Stimulated activated CD4-positive, alpha-beta T cell treated with anti-CD3 and anti-CD28 coated beads, Interleukin-12 subunit alpha, Interleukin-12 subunit beta, amount 100 ng/mL, for 24 hours (primary cell): ENCODE measurements at places on chromosomes 16 and 17.
A peak's percentile ranks its signal among the peaks of the same experiment; 100 is the strongest.

DNA sequence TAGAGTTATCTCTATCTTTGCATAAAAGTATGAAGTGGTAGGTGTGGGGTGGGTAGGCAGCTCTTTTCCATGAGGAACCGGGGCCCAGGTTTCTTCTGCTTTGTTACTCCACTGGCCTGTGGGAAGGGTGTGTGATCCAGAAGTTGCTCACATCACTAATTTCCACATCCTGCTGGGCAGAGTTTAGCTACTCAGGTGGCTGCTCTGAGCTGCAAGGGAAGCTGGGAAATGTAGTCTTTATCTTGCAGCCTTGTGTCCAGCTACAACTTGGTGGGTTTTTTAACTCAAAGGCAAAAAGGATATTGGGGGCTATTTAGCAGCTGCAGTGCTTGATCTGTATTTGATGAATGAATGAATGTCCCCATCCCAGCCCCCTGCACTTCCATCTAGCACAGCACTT lies 335.3 kb downstream of the SNX29 start:
- no peak for DNase-seq

DNA sequence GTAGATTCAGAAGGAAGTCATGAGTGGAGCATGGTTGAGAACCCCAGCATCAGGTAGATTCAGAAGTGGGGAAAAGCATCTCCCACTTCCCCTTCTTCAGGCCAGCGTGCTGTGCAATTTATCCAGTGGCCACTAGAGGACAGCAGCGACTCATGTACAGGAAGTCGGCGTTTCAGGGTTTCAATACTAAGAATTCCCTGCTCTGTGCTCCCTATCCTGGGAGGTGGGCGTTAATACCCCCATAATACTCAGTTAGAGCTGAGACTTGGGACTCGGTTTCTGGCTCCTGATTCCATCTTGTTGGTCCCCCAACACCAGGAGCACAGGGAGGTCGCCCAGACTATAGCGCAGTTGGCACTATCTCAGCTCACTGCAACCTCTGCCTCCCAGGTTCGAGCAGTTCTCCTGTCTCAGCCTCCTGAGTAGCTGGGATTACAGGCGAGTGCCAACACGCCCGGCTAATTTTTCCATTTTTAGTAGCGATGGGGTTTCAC lies 75.3 kb upstream of the AMZ2 start:
- peak; percentile 41 for DNase-seq

GRCh38 chr16:56594292-56594619 lies 4.9 kb downstream of the MT3 start:
- DNase-seq: no peak

GRCh38 chr16:9900576-9900975 lies 281.7 kb downstream of the GRIN2A start:
- DNase-seq: no peak

DNA sequence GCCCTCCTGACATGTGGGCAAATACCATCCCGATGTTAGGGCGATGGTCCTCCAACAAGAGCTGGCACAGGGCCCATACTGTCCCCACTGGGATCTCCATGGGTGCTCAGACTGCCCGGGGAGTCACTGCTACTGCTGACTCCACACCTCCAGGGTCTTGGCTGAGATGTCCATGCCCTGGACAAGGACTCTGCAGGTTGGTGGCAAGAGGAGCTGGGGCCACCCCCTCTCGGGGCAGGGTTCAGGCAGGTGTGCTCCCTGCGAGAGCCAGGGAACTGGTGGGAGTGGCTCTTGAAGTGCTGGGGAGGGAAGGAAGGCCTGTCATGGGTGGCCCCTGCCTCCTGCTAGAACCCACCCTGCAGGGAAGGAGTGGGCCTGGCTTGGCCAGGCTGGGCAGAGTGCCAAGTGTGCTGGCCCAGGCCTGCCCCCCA lies 6.4 kb downstream of the CASKIN2 start:
- no peak for DNase-seq

- DNase-seq: no peak
Measured at GRCh38 chr16:84790301-84790700, 29.5 kb upstream of the CRISPLD2 start.

DNA sequence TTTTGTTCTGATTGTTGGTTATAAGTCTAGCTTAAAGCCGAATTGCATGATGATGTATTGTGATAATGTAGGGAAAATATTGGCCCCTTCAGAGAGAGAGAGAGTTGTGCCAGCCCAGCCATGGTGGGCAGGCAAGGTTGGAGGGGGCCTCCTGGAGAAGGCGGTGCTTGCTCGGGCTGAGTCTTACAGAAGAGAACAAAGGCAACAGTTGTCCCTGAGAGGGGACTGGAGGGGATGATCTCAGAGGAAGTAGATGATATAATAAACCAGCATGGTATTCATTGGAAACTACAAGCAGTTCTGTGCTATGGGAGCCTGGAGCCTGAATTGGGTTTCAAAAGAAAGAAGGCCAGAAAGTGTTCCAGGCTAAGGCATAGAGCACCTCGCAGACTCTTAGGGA lies 173.8 kb downstream of the RPTOR start:
- no peak for DNase-seq

DNA sequence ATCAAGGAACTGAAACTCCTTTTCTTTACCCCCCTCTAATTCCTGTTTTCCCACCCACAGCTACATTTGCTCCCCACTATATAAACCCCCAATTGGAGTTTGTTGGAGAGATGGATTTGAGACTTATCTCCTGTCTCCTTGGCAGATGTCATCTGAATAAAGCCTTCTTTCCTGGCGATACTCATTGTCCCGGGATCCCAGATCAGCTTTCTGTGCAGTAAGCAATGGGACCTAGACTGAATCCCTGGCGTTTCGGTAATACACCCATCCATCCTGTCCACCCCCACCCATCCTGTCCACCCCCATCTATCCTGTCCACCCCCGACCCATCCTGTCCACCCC lies 22.2 kb downstream of the QPRT start:
- DNase-seq: no peak

DNA sequence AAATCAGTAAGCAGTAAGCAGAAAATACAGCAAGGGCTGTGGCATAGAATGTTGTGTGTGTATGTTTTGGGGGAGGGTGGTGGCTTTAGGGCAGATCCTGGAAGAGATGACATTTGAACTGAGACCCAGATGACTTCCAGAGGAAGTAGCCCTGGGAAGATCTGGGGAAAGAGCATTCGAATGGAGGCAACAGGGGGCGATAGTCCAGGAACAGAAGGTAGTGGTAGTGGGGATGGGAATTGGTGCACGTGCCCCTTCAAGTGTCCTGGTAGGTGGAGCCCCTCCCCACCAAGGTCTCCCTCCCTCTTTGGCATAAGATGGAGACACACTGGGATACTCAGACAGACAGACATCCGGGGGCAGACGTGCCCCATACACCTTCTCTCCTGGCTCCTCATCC lies 14.1 kb downstream of the ARHGEF15 start:
- DNase-seq: no peak

GRCh38 chr17:15307710-15308111 lies 33.7 kb downstream of the TEKT3 start:
- no peak for DNase-seq

DNA sequence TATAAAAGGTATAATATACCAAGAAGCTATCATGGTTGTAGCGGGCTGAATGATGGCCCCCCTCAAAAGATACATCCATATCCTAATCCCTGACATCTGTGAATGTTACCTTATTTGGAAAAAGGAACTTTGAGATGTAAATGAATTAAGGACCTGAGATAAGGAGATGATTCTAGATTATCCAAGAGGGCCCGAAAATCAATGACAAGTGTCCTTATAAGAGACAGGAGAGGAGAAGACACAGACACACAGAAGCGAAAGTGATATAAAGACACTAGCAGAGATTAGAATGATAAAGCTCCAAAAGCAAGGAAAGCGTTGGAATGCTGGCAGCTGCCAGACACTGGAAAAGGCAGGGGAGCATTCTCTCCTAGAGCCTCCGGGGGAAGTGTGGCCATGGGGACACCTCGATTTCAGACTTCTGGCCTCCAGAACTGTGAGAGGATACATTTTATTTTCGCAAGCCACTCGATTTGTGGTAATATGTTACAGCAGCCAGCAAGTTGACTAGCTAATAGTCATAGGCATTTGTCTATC lies 12.5 kb upstream of the GP1BA start:
- no peak for DNase-seq

DNA sequence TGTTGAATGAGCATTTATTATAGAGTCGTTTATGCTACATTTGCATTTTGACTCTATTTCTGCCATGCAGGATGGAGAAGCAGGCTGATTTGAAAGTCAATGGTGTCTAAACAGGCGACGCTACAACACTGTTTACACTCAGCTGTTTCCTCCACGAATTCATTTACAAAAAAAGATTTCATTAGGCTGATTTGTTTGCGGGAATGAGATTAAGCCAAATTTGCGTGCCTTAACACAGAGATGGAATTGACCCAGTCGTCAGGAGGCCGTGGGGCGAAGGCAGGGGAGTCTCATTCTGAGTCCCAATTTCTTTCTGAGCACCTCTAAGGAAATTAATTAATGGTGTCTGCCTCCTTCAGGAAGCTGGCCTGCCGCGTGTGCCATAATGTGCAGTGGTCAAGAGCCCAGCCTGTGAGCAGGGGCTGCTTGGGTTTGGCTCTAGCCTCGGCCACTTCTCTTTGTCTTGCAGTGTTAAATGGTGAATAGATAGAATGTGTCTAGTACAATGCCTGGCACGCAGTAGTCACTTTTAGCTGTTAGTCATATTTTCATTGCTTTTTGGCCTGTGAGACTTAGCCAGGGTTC lies 88.6 kb upstream of the NKD1 start:
- no peak for DNase-seq

GRCh38 chr16:495127-495748 lies 32.3 kb upstream of the CAPN15 start:
- no peak for DNase-seq

DNA sequence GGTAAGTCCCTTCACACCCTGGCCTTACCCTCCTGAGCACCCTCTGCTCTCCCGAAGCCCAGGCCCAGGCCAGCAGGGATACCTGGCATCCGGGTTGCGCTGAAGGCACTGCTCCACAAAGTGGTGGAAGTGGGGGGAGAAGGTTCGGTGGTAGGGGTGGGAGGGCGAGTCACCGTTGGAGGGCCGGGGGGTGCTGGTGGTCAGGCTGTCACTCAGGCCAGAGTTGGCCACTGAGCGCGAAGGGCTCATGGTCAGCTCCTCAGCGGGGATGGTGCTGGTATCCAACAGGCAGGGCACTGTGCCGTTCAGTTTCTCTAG lies 4.3 kb upstream of the LIMD2 start:
- no peak for DNase-seq

DNA sequence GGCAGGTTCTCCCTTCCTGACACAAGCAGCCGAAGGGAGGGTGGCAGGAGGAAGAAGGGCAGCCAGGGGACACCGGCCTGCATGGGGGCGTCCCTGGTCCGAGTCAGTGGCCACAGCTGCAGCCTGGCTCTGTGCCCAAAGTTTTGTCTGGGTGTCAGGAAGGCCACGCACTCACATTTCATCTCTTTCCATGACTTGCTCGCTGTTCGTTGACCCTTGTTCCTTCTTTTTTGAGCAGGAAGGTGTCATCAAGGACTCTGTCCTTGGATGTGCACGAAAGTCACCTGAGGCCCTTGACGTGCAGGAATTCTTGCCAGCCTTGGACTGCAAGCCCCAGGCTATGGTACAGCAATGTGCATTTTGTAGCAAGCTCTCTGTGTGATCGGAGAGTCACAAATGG lies 93.3 kb downstream of the TNFRSF13B start:
- no peak for DNase-seq

GRCh38 chr16:63703612-63704011 lies 1418.3 kb downstream of the CDH11 start:
- no peak for DNase-seq

DNA sequence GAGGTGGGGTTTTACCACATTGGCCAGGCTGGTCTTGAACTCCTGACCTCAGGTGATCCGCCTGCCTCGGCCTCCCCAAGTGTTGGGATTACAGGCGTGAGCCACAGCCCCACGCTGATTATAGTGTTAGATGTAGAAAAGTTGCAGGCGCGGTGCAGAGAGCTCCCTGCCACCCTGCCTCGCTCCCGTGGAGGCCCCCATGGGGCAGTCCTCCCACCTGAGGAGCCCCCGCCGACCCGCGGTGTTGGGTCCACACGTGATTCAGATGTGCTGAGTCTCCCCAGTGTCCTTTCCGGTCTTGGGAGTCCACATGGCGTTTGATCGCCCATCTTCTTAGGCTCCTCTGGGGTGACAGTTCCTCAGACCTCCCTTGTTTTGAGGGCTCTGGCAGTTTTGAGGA lies 5.2 kb upstream of the RPL13 start:
- DNase-seq: no peak

GRCh38 chr17:55601874-55602364 lies 90.7 kb upstream of the SMIM36 start:
- DNase-seq: no peak

DNA sequence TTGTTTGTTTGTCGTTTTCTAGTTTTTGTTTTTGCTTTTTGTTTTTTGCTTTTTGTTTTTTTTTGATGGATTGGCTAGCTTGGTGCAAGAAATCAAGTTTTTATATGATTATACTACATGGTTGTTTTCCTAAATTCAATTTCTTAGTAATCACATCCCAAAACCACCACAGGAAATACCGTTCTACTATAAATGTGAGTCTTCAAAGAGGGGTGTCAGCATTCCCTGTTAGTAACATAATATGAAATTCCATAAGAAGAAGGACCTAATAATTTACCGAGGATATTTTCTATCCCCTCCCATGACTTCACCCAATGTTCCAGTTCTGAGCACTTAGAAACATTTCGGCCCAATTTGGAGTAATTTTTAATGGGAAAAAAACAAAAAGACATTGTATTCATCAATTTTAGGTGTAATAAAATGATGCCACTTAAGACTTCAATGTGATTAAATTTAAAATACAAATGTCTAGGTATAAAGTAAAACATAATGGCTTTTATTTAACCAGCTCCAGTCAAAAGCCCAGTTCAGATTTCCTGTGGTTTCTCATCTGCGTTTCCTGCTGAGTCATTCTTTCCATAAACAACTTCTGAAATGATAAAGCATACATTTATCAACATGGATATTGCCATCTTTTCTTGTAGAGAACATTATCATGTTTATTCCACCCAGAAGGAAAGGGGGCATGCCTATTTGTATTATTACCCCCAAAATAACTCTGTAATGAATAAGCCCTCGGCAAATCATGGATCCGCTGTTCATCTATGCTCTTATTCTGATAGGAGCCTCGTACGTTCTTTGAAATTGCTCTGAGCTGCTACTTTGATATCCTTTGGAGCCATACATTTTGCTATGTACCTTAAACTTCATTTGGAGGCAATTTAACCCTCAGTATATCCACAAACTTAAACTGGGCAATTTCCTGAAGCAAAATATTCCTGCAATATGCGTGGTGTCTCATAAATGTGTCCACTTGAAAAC lies 28.1 kb downstream of the HSBP1 start:
- no peak for DNase-seq

- no peak for DNase-seq
Measured at GRCh38 chr17:34519282-34519681, 60.1 kb upstream of the TMEM132E start.

- DNase-seq: no peak
Measured at GRCh38 chr17:13638855-13639458, 37.2 kb upstream of the HS3ST3A1 start.

- no peak for DNase-seq
Measured at GRCh38 chr16:56832768-56833167, 32.2 kb upstream of the SLC12A3 start.

GRCh38 chr17:82882715-82883418 lies 43.0 kb upstream of the ZNF750 start:
- DNase-seq: peak; percentile 40

GRCh38 chr17:80406146-80406545 lies 8.8 kb upstream of the ENDOV start:
- no peak for DNase-seq
